Inflammatory macrophage treated with lipopolysaccharide for 1 hour (primary cell): ENCODE measurements at places on chromosomes 5 and 9.

DNA sequence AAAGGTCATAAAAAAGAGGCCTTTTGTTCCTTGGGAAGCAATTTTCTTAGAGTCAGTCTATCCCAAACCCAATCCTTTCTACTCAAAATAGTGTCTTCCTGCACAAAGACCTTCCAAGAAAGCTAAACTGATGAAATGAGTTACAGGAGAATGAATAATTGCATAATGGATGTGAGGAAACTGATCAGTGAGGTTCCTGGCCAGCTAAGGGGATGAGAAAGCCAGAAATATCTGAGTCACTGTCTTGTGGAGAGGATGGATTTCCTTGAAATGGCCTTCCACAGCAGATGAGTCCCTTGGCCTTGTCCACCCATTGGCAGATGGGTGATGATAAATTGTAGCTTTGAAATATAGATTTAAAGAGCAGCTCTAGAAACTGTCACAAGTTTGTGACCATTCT lies 756.1 kb downstream of the DNAH5 start:
- peak; percentile 62 for DNase-seq

DNA sequence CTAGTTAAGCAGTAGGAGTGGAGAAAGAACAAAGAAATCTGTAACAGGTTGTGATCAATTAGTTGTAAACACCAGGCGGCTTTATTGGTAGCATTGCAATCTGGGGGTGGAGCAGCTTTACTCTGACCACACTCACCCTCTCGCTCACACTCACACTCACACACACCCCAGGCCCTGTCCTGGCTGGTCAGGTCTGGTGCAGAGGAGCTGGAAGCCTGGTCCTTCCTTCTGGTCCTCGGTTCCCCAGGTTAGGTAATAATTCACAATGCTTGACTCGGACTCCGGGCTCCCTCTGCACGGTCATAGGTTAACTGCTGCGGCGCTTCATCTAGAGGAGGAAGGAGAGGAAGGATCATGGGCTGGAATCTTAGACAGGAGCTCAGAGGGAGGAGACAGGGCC lies 1.6 kb downstream of the CCL19 start:
- DNase-seq = no peak

GRCh38 chr9:121821326-121821725 lies 169.9 kb downstream of the DAB2IP start:
- DNase-seq = no peak

- DNase-seq = peak; percentile 84
Observed at GRCh38 chr9:133115604-133116345, 5.3 kb downstream of the RALGDS start.

- DNase-seq = no peak
Observed at GRCh38 chr5:159886296-159886695, 30.0 kb upstream of the ADRA1B start.

- no peak for DNase-seq
Observed at GRCh38 chr5:14112998-14113652, 30.0 kb upstream of the TRIO start.

DNA sequence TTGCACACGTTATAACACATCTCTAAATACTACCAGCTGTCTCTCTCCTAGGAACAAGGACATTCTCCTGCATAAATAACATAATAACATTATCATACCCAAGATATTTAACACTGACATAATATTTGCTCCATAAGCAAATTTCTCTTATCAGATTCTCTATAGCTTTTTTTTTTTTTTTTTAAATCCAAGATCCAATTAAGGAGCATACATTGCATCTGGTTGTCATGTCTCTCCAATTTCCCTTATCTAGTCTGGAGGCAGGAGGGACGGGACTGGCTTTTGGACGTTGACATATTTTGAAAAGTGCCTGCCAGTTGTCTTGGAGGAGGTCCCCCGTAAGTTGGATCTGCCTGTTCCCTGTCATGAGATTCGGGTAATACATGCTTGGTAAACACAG lies 76.6 kb downstream of the RAPGEF1 start:
- no peak for DNase-seq

DNA sequence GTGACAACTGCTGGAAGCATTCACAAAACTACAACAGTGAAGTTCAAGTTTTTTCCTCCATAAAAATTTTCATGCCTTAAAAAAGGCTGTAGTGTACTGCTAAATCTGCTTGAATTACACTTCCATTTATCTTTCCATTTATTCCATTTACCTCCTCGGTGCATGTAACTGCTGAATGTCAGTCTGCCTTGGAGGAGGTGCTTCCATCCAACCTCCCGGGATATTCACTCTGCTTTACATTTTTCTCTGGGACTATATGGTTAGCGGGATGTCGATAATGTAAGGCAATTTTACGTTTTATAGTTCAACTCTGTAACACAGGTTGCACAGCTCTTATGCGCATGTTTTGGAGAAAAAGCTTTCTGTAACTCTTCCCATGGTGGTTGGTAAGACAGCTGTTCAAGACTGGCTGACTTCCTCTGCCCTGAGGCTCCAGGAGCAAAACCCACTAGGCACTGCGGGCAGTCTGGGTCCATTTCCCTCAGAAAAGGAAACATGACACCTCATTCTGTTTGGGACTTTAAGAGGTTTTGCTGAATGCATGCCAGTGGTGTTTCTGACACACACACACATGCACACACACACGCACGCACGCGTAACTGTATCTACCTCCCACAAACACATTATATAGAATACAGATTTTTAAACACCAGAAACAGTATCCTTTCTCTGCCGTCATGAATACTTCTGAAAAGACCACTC lies 66.1 kb downstream of the SPTLC1 start:
- no peak for DNase-seq

DNA sequence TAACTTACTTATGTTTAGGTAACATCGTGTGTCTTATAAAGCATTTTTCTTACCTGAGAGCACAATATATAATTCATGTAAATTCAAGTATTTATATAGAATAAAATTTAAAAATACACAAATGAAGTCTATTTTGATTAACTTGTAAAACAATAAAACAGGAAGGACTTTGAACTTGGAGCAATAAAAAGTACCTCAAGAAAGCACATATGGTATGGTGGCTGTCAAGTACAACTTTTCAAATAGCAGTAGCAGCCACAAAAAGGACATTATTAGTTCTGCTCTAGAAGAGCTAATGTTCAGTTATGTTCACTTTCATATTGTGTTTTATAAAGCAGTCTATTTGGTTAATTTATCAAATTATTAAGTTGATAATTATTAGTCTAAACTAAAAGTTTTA lies 31.4 kb downstream of the SLF1 start:
- DNase-seq = no peak

- peak; percentile 35 for DNase-seq
Observed at GRCh38 chr9:126702151-126703001, 88.6 kb downstream of the LMX1B start.
